Bone marrow (tissue), 2 donors: ENCODE measurements at places on chromosomes 1 and 21.

GRCh38 chr1:166972826-166973225 is 2.5 kb downstream of the ILDR2 start:
- DNase-seq = no peak

DNA sequence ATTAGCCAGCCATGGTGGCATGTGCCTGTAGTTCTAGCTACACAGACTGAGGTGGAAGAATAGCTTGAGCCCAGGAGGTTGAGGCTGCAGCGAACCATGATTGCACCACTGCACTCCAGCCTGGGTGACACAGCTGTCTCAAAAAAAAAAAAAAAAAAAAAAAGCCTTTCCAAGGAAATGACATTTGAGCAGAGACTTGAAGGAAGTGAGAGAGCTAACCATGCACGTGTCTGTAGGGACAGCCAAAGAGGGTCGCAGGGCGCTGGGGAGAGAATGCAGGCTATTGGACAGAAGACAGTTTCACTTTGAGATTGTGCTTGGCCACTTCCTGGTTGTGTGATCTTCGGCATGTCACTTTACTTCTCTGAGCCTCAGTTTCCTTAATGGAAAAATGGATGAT is 6.8 kb downstream of the HCRTR1 start:
- DNase-seq = no peak

- DNase-seq = no peak
These were observed 466.7 kb upstream of the NFIA start for GRCh38 chr1:60615666-60616065.

GRCh38 chr1:26307363-26307781 is 936 bp upstream of the UBXN11 start:
- no peak for DNase-seq

- no peak for DNase-seq
These were observed 54.0 kb upstream of the ACTL8 start for GRCh38 chr1:17700945-17701810.

DNA sequence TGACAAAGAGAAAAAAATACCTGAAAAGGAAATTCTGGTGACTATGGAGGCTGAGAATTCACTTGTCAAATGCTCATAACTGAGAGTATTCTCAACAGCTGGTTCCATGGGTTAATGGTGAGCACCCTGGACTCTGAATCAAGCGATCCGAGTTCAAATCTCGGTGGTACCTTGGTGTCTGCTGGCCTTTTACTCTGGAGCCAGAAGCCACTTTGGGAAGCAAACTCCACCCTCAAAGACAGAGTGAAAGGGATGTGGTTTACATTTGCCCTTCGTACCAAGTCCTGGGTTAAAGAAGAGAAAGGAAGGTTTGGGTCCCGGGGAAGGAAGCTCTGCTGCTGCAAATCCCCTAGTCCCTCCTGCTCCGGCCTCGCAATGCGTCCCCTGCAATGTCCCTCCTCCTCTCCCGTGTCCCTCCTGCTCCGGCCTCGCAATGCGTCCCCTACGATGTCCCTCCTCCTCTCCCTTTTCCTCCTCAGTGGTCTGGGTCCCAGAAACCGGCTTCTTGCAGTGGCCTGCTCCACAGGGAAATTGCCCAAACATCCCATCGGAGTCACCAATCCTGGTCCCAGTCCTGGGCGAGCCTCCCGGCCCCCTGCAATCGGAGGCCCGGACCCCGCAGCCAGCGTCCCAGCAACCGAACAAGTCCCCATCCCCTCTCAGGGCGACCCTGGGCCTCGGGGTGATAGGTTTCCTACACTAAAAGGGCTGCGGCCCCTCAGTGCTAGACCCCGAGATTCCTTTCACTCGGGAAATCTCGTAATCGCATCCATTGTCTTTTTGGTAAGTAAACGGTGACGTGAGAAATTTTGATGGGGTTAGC is 129.4 kb downstream of the PPIAL4G start:
- DNase-seq = no peak

- DNase-seq = no peak
These were observed 72.0 kb downstream of the ZNF281 start for GRCh38 chr1:200337831-200338230.

- DNase-seq = no peak
These were observed 13.3 kb downstream of the SLC66A1 start for GRCh38 chr1:19325368-19325957.

DNA sequence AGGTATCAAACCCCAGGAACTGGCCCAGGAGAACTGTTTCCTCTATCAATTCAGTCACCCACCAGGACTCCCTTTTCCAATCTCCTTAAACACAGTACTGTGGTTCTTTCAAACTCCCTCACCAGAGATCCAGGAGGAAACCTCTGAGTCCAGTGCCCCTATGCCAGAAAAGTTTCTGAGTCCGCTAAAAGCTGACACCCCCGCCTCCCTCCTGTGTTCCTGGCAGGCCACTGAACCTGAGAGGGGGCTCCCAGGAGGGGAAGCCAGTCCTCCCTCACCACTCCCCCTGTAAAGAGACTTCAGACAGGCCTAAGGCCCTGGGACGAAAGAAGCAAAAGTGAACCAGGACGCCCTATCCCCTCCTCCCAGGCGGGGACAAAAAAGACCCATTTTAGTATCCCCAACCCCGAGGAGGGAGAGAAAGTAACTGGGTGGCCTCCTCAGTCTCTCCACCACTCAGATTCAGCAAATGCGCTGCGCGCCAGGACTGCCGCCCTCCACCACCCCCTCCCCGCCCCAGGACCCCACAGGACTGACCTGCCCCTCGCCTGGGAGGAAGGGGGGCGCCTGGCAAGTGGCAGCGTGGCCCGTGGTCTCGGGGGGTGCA is 624 bp downstream of the SLC41A1 start:
- DNase-seq = no peak

GRCh38 chr1:10962483-10962882 is 50.0 kb upstream of the TARDBP start:
- no peak for DNase-seq

DNA sequence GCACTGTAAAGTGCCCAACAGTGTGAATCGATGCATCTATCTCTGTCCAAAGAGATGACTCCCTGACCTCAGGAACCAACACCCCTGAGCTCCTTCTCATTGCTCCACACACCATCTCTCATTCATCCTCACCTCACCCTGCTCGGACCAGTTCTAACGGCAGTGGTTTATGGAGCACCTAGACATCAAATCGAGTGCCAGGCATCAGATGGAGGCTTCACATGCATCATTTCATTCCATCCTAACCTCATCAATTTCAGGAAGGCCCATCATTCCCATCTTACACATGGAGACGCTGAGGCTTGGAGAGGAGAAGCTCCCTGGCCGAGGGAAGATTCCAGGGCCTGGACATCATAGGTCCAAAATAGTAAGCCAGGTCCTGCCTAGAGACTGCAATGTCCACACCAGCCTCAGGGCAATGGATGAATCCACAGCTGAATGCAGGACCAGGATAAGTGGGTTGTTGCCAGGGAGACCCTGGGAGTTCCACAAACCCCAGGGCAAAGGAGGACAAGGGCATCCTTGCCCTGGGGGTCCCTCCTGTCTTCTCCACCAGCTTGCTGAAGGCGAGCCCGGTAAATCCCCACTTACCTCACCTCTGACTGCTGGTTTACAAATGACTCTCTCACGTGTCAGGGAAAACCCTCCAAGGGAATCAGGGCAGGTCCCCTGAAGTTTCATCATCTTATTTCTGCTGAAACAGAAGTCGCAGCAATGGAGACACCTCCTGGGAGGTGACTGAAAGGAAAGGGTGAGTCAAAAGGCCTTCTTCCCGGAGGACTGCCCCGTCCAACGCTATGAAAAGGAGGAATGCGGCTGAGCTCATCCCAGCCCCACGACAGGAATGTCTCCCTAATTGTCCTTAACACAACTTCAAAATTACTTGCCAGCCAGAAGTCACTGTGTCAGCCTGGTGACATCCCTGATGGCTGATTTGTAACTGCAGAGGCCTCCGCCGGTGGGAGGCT is 9.0 kb upstream of the IFFO2 start:
- DNase-seq = no peak

DNA sequence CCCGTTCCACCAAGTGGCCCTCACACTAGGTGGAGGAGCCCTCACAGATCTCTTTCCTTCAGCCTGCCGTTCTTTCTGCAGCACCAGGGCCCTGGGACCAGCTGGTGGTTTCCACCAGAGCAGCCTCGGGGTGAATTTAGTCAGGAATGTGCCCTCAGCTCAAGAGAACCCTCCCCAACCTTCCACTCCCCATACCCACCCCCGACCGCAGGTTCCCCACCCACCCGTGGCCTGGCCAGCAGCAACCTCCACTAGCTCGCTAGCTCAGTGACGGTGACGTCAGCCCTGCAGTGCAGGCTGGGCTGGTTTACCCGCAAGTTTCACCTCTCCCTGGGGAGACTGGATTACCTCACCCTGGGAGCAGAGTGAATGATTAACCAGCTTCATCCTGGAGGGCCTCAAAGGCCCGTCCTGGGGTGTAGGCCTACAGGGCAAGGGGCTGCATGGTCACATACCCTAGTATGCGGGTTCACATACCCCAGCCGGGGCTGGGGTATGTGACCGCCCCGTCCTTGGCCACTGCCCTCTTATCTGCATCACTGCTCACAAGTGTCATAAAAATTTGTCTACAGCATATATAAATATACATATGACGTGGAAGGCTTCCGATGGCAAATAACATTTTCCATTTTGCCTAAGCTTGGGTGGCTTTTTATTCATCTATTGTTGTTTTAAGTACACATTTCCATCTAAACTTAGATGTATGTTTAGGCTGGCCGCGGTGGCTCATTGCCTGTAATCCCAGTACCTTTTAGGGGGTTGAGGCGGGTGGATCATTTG is 24.5 kb downstream of the ELF3 start:
- DNase-seq = no peak

DNA sequence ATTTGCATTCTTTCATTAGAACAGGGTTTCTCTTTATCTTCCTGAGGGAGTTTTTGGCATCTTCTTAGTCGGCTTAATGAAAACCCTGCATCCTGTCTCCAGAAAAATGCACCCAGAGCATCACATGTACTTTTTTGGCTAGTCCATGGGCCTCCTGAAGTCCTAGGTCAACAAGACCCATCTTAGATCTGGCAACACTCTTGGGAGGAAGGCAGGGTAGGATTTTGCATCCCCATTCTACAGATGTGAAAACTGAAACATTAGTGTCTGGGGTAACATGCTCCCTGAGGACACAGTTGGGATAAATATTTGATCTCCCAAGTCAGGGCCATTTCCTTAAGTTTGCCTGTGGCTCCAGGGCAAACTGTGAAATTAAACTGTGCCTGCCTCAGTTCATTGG is 40.0 kb upstream of the HMGB4 start:
- DNase-seq = no peak

- no peak for DNase-seq
These were observed 57.8 kb downstream of the PGBD5 start for GRCh38 chr1:230368363-230368762.

DNA sequence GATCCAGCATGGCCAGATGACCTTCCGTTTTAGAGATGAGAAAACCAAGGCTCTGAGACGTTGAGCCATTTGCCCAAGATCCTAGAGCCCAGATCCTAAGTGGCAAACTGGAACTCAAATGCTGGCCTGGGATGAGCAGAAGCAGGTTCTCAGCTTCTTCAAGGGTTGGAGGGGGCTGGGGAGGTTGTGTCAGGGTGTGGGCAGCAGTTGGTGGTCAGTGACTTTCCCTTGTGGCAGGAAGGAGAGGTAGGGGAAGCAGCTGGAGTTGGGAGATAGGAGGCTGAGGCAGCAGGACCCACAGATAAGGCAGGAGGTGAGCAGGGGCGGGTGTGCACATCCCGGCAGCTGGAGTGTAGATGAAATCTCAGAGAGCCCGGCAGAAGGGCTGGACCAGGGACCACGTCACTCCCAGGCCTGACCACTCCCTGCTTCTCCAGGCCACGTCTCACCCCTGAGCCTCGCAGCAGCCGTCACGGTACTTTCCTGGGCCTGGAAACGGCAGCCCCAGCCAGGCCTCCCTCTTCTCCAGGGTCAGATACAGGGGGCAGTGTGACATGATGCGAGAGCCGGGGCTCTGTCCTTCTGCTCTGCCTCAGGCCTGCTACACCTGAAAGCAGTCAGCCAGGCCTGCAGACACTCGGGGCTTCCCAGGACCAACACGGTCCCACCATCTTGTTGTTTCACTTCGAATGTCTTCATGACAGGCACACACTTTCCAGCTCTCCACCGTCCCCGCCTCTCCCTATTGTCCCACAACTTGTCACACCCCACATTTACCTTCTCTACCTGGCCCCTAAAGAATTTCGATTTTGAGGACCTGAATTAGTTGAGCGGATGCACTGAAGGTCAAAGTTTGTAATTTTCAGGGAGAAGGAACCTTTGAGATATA is 11.5 kb upstream of the LAPTM5 start:
- DNase-seq = peak; percentile 46

GRCh38 chr1:63363014-63363413 is 4.4 kb upstream of the ALG6 start:
- DNase-seq = no peak

GRCh38 chr21:29624776-29625175 is 315.0 kb downstream of the GRIK1 start:
- no peak for DNase-seq

DNA sequence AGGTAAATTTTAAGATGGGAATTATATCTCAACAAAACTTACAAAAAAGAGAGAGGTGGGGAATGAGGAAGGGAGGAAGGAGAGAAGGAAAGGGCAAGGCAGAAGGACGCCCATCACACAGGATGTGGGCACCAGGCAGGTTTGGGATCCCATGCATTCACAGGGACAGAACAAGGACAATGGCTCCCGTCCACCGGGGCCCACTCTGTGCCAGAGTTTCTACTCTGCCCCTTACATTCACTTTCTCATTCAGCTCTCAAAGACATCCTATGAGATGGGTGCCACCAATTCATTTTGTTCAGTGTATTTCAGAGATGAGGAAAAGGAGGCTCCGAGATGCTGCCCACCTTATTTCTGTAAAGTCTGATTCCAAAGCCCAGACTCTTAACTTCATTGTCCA is 7.4 kb downstream of the CLEC20A start:
- no peak for DNase-seq
